ENCODE measurements at places on chromosomes 5 and 9.

DNA sequence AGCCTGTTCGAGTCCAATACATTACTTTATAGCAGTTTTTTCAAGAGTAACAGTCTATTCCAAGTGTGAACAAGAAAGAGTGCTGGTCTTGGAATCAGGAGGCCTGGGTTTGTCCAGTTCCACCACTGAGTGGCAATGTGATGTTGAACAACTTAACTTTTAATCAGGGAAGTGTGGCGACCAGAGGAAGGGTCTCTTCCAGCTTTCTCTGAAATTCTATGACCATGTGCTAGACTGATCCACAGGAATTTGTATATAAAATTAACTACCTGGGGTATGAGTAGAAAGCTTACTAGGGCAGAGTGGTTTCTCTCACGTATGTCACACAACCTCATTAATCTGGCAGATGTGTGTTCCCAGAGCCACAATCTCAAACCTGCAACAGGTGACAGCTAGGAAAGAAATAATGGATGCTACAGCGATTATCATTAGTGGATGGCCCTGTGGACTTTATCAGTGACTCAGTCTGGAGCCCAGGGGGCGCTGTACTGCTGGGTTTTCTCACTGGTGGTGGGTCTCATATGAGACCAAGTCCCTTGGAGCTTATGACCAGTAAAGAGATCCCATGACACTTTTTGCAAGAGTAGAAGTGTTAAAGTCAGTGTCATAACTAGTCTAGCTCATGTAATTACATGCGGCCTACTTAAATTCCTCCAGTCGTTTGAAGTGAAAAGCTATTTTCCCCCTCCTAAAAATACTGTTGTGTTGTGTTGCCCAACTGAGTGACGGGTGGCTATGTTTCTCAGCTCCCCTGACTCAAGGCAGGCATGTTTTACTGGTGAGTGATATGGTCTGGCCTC lies 116.5 kb downstream of the GDNF start:
- no peak for DNase-seq

- no peak for DNase-seq
These were observed 599 bp upstream of the MOCS2 start for GRCh38 chr5:53110156-53110555.

DNA sequence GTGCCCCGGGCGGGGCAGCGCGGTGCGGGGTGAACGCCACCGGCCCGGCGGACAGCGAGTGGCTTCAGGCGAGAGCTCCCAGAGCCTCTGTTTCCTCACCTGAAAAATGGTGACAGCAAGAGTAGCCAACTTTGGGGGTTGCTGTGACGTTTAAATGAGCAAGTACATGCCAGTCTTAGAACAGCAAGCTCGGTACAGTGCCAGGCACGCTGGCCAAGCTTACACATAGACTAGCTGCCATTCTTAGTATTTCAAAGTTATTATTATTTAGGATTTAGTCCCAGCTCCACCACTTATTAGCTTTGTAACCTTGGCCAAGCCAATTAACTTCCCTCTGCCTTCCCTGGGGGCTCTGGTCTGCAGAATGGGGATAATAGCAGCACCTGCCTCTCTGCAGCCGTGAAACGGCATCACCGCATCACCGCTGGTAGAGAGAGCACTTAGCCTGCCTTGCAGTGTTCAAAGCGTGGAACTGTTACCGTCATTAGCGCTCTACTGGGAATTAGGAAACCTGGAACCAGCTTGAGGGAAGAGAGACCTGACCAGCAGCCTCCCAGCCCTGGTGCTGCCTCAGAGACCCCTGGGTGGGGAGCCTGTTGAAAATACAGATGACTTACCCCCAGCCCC lies at the start of gene C9orf50:
Gene C9orf50, minus strand, starts transcription at position 433 of the 627 bp plus-strand sequence. CDS start 527 bp downstream, outside the sequence.
- no peak for DNase-seq

DNA sequence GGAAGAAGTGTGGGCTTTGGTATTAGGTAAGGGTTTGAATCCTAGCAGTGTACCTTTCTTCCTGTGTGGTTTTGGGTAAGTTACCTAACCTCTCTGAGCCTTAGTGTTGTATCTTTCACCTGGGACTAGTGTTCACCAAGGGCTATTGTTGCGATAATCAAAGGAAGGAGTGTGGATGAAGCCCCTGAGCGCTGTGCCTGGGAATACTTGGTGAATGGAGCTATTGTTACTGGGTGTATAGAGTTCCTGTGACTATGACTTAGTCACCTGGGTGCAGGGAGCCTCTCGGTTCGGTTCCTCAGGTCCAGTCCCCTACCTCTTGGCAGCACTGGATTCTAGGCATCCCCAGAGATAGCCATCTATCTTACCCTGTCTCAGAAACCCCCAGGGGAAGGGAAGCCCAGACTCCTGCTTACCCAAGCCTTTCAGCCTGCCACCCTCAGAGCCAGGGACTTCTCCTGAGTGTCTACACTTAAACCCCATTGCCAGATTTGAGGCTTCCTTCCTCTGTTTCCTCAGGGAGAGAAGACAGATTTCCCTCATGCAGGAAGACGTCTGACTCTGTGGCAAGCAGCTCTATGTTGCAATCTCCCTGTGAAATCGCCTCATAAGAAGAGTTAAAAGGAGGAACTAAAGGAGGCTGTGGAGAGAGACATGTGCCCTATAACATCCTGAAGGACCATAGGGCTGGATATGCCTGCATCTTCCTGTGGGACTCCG lies 181.0 kb upstream of the PITX1 start:
- DNase-seq, result no peak

- DNase-seq, result no peak
These were observed 32.5 kb downstream of the TSTD2 start for GRCh38 chr9:97600531-97601227.

- peak; percentile 12 for DNase-seq
These were observed 144.9 kb downstream of the MYO10 start for GRCh38 chr5:16791036-16791705.

- no peak for DNase-seq
These were observed 32.4 kb downstream of the AHRR start for GRCh38 chr5:353612-354580.

DNA sequence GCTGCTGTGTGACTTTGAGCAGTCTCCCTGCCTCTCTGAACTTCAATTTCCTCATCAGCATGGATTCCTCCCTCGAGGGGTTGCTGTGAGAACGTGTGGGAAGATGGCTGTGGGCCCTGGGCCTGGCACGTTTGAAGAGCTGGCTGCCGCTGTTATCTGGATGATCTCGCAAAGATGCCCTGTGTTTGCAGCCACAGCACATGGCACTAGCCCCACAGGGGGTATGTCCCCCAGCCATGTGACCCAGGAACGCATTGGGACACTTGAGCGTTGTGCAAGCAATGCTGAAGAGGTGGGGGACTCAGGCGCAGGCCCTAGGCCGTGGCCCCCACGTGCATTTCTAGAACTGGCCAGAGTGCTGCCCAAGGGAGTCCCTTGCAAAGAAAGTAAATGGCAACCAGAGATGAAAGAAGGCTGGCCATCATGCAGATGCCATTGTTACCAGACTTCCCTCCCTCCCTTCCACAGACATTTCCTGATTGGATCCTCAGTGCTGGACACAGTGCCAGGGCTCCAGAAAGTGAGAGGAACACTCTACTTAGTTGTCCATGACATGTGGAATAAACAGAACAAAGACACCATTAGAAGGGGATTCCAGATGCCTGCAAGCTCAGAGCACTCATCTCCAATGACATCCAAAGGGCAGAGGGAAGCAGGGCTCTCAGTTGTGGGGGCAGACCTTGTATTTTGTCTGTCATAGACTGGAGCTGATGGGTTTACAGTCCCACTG lies 65.1 kb upstream of the NEURL1B start:
- DNase-seq, result no peak

DNA sequence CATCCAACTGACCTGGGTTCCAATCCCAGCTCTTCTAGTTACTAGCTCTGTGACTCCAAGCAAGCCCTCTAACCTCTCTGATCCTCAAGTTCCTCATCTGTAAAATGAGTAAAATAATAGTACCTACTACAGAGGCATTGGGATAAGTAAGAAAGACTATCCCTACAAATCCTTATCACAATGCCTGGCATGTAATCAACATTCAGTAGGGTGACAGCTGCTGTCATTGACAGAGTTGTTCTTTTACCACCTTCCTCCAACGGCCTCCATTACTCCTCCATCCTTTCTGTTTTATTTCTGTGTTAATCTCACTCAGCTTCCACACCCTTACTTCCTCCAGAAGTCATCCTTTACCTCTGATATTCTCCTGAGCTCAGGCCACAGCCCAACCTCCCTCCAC lies 40.4 kb downstream of the FGF1 start:
- no peak for DNase-seq

DNA sequence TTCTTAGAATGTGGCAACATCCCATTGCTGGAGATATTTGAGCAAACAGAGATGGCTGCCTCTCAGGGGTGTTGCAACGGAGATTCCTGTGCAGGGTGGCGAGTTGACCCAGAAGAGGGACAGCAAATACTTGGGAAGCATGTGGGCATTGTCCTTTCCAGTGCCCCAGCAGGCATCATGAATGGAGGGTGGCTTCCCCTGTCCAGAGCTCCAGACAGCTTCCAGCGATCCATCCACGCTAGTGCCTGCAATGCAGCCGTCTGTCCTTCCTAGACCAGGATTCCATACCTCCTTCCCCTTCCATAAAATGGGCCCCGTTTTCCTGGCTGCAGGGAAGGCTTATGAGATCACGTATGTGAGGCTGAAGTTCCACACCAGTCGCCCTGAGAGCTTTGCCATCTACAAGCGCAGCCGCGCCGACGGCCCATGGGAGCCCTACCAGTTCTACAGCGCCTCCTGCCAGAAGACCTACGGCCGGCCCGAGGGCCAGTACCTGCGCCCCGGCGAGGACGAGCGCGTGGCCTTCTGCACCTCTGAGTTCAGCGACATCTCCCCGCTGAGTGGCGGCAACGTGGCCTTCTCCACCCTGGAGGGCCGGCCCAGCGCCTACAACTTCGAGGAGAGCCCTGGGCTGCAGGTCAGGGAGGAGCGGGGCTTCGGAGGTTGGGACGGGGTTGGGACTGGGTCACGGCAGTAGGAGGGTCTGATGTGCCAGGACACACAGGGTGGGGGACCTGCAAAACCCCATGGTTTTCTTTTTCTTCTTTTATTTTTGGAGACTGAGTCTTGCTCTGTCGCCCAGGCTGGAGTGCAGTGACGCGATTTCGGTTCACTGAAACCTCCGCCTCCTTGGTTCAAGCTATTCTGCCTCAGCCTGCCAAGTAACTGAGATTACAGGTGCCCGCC lies 17.2 kb downstream of the LAMC3 start:
- DNase-seq, result no peak

DNA sequence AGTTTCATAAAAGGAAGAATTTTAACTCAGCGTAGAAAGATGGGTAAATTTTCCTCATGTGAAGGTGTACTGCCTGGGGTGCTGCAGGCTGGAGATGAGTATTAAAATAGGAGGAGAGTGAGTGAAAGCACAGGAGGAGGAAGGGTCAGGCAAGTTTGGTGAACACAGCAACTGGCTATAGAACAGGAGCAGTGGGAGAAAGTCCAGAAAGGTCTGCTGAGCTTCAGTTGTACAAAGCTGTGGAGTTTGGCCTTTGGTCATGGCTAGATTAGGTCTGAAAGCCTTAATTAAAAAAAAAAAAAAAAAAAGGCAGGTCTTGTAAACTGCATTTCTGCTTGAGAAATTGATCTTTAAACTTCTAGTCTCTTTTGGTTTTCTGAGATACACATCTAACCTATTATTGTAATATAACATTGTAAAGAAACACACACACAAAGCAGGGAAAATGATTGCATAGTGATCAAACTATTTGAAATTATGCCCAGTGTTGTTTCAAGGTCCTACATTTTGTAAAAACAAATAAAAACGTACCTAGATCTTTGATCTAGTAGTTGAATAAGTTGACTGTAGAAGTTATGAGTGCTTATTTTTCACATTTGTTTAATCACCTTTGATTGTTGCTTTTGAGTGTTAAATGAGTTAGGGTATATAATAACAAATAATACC lies 43.6 kb downstream of the MAP3K1 start:
- no peak for DNase-seq

DNA sequence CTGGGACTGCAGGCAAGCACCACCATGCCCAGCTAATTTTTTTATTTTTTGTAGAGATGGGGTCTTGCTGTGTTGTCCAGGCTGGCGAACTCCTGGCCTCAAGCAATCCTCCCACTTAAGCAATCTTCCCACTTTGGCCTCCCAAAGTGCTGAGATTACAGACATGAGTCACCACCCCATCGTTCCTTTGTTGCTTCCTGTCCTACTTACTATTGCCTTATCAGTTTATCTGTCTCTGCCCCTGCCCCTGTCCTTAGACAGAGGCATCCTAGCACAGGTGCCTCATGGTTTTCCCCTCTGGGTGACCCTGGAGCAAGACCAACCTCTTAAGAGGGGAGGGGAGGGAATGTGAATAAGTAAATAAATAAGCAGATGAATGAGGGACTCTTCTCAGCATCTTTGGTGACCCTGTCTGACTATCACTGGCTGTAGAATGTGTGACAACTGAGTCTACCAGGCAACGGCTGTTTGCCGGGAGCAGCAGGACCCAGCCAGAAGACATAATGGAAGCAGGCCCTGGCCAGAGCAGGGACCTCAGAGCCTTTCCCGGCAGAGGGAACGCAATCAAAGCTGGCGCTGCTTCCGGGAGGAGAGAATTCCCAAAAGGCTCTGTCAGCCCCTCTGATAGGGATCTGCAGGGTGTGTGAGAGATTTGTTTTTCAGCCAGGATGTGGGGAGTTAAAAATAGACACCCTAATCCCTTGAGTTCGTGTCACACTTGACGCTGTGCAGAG lies 43.8 kb upstream of the DAB2IP start:
- no peak for DNase-seq

GRCh38 chr5:35794328-35794619 lies 62.4 kb upstream of the IL7R start:
- no peak for DNase-seq

DNA sequence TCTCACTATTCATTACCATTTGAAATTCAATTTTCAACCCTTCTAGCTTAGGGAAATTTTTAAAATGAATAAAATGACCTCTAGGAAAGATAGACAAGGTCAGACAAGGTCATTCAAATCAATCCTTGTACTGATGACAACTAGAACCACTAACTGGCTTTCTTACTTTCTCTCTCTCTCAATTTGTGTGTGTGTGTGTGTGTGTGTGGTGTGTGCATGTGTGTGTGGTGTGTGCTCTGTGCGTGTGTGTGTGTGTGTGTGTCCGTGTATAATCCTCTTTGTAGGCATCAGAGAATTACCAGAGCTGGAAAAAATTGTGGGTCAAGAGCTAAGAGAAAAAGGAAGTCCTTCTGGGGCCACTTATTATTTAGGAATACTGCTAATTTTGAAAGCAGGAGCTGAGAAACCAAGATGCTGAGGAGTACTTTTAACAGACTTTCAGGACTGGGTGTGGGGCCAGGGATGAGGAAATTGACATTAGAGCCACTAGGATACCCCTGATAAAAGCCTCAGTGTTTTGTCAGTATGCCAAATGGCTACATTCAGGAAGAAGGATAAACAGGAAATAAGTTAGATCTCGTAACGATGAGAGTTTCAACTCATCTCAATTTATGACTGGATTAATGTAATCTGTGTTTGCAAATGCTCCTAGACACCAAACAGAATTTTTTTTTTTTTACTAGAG lies 723.3 kb downstream of the CETN3 start:
- DNase-seq, result no peak

DNA sequence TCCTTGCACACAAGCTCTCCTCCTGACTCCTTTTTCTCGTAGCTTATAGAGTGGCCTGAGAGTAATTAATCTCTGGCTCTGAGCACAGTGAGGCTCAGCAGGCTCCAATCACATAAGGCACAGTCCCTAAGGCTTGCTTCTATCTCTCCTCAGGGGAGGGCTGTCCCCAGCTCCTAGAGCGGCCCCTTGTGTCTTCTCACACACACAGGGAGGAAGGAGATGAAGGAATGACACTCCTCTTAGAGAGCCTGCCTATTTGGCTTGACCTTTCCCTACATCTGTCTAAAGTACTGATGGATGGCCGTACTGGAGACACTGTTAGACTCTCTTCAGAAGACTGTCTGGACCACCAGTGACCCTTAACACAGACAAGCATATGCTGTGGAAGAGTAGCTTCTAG lies 12.9 kb downstream of the TAS2R1 start:
- no peak for DNase-seq

GRCh38 chr5:111505096-111505495 lies 7.2 kb downstream of the STARD4 start:
- DNase-seq, result no peak

Measured in naive B cell (primary cell).